NCI-H460 (cell line): ENCODE measurements at places on chromosomes 13 and 19.

- DNase-seq, result peak; percentile 7
Observed at GRCh38 chr13:22915442-22916082, 265.2 kb upstream of the SGCG start.

- DNase-seq, result no peak
Observed at GRCh38 chr13:111855786-111856185, 211.2 kb upstream of the SOX1 start.

DNA sequence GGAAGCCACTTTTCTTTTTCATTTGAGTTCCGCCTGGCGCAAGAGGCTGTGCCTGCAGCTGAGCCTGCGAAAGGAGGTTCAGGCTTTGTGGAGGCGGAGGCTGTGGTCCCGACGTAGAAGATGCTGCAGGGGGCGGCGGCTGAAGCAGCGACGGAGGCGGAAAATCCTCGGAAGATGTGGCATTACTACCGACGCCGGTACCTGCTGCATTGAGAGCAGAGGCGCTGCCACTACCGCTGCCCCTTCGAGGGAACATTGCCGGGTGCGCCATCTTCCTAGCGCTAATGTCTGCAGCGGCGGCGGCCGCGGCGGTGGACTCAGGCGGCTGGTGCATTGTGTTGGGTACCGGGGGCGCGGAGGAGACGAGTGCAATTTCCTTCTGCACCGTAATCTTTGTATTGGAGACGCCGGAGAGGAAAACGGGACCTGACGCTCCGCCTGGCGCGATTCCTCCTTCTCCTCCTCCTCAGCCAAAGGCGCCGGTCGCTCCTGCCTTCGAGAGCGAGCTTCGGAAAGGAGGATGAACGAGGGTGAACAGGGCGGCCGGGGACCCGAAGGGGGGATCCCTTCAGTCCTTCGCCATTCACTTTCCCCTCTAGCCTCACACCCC, at the start of gene TSC22D1:
Gene TSC22D1, minus strand, starts transcription at position 590 of the 610 bp plus-strand sequence. Its CDS starts 256 bp downstream, at position 334.
- no peak for DNase-seq

- DNase-seq, result no peak
Observed at GRCh38 chr19:53958168-53958571, 4.6 kb upstream of the CACNG8 start.

GRCh38 chr19:33879818-33880575, 83.3 kb downstream of the KCTD15 start:
- no peak for DNase-seq

GRCh38 chr13:71546881-71547280, 320.1 kb downstream of the DACH1 start:
- DNase-seq, result no peak

- no peak for DNase-seq
Observed at GRCh38 chr13:45301263-45301662, 39.7 kb downstream of the TPT1 start.
